ENCODE measurements at places on chromosomes 7 and 10.

DNA sequence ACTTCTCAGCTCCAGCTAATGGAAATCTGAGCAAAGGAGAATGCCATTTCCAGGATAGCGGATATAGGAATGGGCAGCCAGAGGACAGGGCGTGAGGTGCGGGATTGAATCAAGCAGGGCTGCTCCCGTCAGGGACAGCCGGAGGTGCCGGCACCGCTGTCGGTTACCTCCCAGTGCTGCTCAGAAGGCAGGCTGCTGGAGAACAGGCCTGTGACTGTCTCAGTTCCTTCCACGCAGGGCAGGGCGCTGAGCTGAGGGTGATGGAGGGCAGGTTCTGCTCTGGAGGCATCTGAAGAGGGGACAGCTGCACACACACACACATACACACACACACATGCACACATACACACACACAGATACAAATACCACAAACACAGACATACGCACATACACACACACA is 111.1 kb downstream of the DOCK1 start:
- DNase-seq: no peak

DNA sequence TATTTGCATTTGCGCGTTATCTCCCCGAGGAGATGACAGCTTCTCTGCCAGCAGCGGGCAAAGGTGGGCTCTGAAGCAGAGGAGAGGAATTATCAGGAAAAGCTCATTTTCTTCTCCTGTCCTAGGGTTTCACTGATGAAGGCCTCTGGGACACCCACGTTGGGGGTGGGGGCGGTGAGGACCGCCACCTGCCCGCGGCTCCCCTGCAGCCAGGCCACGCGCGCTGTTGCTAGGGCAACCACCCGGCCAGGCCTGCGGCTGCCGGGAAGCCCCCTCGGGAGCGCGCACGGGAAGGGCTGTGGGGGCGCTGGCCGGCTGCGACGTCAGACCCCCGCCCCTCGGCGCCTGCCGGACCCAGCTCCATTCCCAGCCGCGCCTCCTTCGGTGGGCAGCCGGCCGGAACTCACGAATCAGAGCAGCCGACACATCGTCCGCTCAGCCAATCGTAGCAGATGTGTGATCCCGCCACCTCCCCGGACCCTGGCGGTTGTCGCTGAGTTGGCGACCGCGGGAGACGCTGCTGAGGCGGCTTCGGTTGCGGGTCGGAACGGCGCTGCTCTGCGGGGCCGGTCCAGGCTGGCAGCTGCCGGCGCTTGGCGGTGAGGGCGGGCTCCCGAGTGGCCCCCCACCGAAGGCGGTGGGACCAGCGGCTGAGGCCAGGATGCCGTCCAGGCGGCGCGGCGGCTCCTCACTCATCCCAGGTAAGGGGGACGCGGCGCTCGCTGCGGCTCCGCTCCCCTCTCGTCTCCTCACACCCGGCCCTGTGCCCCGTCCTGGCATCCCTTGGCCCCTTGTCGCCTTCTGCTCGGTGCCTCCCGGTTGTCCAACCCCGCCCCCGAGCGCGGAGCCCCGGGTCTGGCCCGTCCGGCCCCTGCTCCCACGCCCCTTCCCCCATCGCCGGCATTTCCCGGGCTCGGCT is at the start of gene TPST1:
Gene TPST1, plus strand, starts transcription at position 513 of the 919 bp plus-strand sequence. CDS start 35,092 bp downstream, outside the sequence.
- peak; percentile 91 for DNase-seq

DNA sequence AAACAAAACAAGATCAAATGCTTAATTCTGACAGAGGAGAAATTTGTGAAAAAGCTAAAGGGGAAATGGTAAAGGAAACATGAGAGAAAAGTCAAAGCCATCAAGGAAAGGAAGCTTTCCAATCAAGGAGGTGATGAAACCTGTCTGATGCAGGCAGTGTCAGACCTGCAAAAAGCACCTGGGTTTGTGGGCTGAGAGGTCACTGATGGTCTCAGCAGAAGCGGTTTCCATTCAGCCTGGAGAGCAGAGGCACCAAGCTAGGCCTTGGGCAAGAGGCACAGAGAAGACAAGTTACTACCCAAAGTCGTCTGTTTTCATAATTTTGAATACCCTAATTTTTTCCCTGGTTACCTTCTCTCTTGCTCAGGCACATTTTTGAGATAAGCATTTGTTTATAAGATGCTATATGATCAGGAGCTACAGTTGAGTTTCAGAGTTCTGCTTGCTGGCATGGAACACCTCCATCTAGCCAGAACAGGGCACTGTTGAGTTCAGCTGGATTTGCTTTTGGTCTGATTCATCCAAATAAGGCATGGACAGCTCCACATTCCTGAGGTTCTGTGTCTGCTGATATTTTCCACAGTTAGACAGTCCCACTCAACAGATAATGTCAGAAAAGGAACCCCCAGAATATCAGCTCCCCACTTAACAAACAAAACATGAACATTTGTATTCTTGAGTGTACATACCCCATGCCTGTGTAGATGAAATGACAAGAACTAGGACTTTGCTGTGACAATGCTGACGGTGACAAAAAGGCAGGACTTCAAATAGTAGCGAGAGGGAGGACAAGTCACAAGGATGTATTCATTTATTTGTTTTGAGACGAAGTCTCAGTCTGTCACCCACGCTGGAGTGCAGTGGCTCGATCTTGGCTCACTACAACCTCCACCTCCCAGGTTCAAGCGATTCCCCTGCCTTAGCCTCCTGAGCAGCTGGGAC is 4.9 kb upstream of the PPIA start:
- DNase-seq: no peak

GRCh38 chr7:104934665-104935064 is 79.3 kb upstream of the KMT2E start:
- no peak for DNase-seq

- no peak for DNase-seq
Measured at GRCh38 chr10:99775850-99776249, 6.6 kb upstream of the ABCC2 start.

- DNase-seq: no peak
Measured at GRCh38 chr7:76231583-76231982, 29.9 kb downstream of the SRRM3 start.

DNA sequence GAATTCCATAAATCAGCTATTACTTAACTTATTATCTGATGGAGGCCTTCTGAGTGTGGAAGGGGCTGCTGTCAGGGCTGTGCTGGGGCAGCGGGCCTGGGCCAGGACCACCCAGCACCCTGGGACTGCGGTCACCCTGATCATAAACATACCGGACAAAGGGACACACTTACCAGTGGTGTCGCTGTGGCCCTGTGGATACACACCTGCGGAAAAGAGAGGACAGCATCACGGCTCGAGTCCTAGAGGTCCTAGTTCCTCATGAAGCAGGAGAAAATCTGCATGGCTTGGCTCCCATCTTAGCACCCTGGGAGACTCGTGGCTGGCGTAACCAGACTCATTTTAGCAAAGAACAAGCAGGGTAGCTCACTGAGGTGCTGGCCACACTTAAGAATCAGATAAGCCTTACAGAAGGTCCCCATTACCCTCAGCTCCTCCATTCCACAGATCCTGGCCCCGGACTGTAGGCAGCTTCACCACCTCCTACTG is 17.7 kb downstream of the IL15RA start:
- no peak for DNase-seq

GRCh38 chr7:11923376-11923930 is 91.5 kb upstream of the THSD7A start:
- no peak for DNase-seq

DNA sequence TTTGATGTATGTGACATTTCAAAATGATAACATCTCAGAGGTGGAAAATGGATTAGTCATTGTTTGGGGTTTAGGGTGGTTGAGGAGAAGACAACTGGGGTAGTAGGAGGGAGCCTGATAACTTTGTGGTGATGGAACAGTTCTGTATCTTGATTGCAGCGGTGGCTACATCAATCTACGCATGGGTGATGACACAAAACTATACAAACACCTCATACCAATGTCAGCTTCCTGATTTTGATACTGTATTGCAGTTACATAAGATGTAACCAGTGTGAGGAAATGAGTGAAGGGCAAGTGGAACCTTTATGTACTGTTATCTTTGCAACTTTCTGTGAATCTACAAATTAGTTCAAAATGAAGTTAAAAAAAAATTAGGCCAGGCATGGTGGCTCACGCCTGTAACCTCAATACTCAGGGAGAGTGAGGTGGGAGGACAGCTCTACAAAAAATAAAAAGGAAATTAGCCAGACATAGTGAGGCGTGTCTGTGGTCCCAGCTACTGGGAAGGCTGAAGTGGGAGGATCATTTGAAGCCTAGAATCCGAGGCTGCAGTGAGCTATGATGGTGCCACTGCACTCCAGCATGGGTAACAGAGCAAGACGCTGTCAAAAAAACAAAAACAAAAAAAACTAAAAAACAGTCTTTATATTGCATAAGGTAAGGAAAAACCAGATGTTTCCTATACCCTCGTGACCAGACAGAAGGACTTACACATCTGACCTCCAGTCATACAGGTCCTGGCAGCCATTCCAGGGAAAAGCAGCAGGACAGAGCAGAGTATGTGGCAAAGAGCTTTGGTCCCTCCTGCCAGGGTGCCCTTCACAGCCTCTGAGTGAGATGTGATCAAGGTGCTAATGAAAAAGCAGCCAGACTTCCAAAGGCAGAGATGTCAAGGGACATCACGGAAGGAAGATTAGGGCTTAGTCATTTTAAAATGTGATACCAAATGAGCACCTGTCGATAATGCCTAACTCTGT is 50.8 kb downstream of the CYTH3 start:
- DNase-seq: no peak

GRCh38 chr7:91927912-91928311 is 12.8 kb upstream of the AKAP9 start:
- no peak for DNase-seq

DNA sequence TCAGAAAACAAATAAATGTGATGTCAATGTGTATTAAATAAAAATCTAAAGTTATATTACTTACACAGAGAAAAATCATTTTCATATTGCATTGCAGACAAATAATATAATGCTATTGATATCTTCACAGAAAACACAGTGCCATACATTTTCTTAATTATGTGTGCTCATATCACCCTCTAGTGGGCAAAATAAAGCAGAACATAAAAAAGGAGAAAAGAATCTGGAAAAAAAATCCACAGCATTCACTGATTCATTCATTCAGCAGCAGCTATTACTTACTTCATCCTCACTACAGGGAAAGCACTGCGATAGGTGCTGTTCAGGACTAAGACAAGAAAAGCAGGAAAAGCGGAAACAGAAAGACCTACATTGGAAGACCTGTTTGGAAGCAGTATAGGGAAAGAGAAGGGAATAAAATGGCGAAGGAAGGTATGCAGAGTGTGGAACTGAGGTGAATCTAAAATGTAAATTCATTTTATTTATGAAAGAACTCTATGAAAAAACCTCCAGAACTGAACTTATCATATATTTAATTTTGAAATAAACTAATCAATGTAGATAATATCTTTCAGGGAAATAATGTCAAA is 73.2 kb downstream of the POT1 start:
- DNase-seq: no peak

GRCh38 chr10:93475227-93475626 is 6.9 kb downstream of the MYOF start:
- no peak for DNase-seq

DNA sequence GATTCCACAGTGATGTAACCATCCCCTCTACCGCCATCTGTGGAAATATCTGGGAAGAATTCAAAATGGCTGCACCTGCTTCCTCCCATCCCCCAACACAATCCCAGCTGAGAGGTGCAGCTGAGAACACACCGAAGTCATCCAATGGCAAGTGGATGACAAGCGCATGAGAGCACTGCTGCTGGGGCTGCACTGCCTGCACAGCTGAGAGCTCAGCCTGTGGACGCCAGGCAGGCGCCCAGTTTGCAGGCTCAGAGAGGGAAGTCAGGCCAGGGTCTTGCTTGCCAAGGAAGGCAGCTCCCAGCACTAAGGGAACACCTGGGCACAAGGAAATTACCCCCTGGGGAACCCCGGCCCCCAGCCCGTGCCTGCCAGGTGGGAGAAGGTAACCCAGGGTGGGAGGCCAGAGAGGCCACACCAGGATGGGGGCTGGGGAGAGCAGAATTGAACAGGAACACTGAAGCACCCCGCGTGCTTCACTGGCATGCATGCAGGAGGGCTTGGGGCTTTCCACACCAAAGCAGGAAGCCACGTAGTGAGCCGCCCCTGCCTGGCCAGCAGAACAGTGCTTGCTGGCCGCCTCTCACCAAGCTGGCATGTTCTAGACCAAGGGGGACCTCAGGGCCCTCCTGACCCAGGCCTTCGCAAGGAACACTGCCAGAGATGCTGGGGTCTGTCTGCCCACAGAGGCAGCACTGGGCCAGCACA is 46.2 kb downstream of the FAM53B start:
- peak; percentile 78 for DNase-seq

DNA sequence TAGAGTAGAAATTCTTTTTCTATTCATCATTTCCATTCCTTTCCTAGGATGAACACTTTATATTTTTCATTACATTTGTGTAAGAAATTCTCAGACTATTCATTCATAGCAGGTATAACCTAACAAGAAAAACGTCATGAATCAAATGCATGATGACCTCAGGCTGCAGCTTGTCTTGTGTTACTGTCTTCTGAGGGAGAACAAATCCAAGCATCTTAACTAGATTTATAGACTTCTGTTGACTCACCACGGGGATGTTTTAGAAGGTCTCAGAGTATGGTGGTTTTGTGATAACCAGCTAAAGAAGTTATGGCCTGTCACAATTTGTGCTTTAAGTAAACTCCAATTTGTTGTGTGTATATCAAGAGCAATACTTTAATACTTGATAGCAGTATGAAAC is 102.7 kb downstream of the ANKRD7 start:
- no peak for DNase-seq
